ENCODE measurements at places on chromosomes 5 and 9.

- H3K4me1 ChIP-seq: no peaks in the 10 kb centered on the region
- H3K36me3 ChIP-seq: no peaks in the 10 kb centered on the region
- no peaks in the 10 kb centered on the region for H3K27me3 ChIP-seq
- H3K27ac ChIP-seq: no peak overlapping the region
- H3K4me3 ChIP-seq: no peak overlapping the region
- DNase-seq: no peak
Observed at GRCh38 chr5:142835540-142835939, 65.4 kb downstream of the ARHGAP26 start.

DNA sequence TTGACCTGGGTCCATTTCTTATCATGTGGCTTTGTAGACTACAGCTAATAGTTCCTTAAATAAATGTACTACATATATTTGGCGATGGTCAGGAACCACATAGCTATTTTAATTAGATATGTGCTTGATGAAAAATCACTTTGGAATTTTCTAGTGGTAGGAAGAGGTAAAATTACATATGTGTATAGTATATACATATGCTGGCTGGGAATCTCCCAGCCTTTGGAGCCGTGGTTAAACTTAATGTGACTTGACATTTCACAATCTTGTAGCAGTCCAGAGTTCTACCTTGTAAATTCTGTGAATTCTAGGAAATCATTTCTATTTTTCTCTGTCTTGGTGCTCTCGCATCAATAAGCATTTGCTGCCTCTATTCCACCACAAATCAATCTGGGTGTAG, 565.0 kb downstream of the DMRTA1 start:
- H3K27me3 ChIP-seq: no peaks in the 10 kb centered on the region
- no peak overlapping the region for H3K4me3 ChIP-seq
- no peak overlapping the region for H3K27ac ChIP-seq
- no peaks in the 10 kb centered on the region for H3K36me3 ChIP-seq
- no peaks in the 10 kb centered on the region for H3K4me1 ChIP-seq

- no peaks in the 10 kb centered on the region for H3K27me3 ChIP-seq
- H3K4me3 ChIP-seq: no peak overlapping the region
- DNase-seq: no peak
- H3K27ac ChIP-seq: no peak overlapping the region
Observed at GRCh38 chr5:95647886-95648860, 1.6 kb downstream of the RFESD start.

GRCh38 chr9:129505270-129505902, 115.5 kb downstream of the C9orf50 start:
- no peak for DNase-seq
- no peak overlapping the region for H3K27ac ChIP-seq
- H3K4me1 ChIP-seq: no peaks in the 10 kb centered on the region
- no peak overlapping the region for H3K4me3 ChIP-seq

DNA sequence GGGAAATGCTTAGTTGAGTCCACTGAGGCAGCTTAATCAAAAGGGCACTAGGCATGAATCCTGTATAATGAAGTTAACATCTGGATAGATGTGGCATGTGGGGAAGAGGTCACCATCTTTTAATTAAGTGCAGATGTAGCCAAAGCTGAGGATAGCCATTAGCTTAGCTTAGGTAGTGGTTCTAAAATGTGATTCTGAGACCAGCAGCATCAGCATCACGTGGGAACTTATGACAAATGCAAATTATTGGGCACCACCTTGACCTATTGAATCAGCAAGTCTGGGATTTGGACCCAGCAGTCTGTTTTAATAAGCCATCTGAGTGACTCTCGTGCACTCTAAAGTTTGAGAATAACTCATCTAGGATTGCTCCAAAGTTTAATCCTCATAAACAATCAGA, 63.8 kb downstream of the SNCAIP start:
- H3K4me1 ChIP-seq: no peaks in the 10 kb centered on the region
- no peak overlapping the region for H3K4me3 ChIP-seq
- no peak overlapping the region for H3K27ac ChIP-seq
- no peaks in the 10 kb centered on the region for H3K36me3 ChIP-seq

- H3K4me3 ChIP-seq: no peak overlapping the region
- H3K27ac ChIP-seq: no peak overlapping the region
- H3K36me3 ChIP-seq: peaks cover 11% of the 10 kb centered on the region
- H3K27me3 ChIP-seq: no peaks in the 10 kb centered on the region
- DNase-seq: no peak
Observed at GRCh38 chr5:137633896-137634295, 102.0 kb downstream of the KLHL3 start.

GRCh38 chr9:77710316-77710715, 62.2 kb upstream of the GNA14 start:
- H3K27ac ChIP-seq: no peak overlapping the region
- no peak for DNase-seq
- no peaks in the 10 kb centered on the region for H3K36me3 ChIP-seq
- no peaks in the 10 kb centered on the region for H3K27me3 ChIP-seq
- no peaks in the 10 kb centered on the region for H3K4me1 ChIP-seq

- H3K4me3 ChIP-seq: no peak overlapping the region
- H3K4me1 ChIP-seq: no peaks in the 10 kb centered on the region
- no peak overlapping the region for H3K27ac ChIP-seq
- no peaks in the 10 kb centered on the region for H3K27me3 ChIP-seq
Observed at GRCh38 chr5:94910721-94911120, 292.3 kb downstream of the SLF1 start.

DNA sequence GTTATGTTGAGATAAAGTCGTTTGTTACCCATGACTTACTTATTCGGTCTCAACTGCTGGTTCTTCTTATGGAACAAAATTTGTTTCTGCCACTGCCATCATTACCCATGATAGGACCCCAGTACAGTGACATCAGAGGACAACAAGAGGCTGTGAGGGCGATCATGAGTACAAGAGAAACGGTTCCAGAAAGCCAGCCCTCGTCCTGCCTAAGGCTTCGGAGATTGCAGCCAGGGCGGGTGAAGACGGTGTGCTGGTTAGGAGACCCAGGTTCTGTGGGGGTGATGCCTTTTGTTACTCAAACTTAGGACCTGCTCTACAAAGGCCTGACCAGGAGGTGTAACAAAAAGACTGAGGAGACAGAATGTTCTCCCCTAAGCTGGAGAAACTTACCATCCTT, 10.9 kb downstream of the FYB1 start:
- H3K36me3 ChIP-seq: no peaks in the 10 kb centered on the region
- DNase-seq: no peak
- peak overlapping the region; percentile 82 for H3K27ac ChIP-seq
- H3K27me3 ChIP-seq: no peaks in the 10 kb centered on the region

DNA sequence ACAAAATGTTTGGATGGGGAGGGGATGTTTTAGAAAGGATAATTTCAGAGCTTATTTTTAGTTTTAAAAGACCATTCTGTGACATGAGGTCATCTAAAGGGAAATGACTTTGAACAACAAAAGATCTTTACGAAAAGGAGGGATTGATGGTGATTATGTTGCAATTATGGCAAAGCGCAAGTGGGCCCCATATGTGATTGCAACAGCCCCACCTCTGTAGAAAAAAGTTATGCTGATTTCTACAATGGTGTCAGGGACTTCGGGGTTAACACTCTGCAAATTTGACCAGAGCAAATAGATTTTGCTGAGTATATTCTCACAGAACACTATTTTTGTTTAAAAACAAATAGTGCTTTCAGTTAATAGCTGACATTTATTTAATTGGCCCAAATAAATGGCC, 312.8 kb downstream of the NSG2 start:
- no peak for DNase-seq
- no peaks in the 10 kb centered on the region for H3K27me3 ChIP-seq
- H3K27ac ChIP-seq: no peak overlapping the region
- no peaks in the 10 kb centered on the region for H3K36me3 ChIP-seq
- no peak overlapping the region for H3K4me3 ChIP-seq

GRCh38 chr9:37126214-37126788, 5.9 kb downstream of the ZCCHC7 start:
- peaks cover 18% of the 10 kb centered on the region for H3K4me1 ChIP-seq
- no peak overlapping the region for H3K27ac ChIP-seq
- DNase-seq: no peak
- H3K4me3 ChIP-seq: no peak overlapping the region
- H3K27me3 ChIP-seq: no peaks in the 10 kb centered on the region
- peaks cover 22% of the 10 kb centered on the region for H3K36me3 ChIP-seq

DNA sequence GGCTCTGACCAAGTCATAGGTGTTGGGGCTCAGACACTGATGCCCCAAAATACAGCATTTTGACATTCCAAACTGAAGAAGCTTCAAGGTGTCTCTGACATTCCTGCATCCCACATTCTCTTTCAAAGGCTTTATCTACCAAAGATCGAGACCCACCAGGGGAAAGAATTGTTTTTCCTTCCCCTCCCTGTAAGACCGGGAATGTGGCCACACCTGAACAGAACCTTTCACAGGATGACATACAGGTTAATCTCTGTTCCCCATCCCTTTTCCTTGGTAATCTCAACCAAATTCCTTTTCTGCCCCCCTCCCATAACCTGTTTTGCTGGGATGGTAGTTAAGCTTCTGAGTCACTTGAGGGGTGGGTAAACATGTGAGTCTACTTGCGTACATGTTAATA, 72.3 kb downstream of the IQGAP2 start:
- no peaks in the 10 kb centered on the region for H3K36me3 ChIP-seq
- H3K27me3 ChIP-seq: no peaks in the 10 kb centered on the region
- H3K4me1 ChIP-seq: peaks cover 61% of the 10 kb centered on the region
- no peak overlapping the region for H3K4me3 ChIP-seq

DNA sequence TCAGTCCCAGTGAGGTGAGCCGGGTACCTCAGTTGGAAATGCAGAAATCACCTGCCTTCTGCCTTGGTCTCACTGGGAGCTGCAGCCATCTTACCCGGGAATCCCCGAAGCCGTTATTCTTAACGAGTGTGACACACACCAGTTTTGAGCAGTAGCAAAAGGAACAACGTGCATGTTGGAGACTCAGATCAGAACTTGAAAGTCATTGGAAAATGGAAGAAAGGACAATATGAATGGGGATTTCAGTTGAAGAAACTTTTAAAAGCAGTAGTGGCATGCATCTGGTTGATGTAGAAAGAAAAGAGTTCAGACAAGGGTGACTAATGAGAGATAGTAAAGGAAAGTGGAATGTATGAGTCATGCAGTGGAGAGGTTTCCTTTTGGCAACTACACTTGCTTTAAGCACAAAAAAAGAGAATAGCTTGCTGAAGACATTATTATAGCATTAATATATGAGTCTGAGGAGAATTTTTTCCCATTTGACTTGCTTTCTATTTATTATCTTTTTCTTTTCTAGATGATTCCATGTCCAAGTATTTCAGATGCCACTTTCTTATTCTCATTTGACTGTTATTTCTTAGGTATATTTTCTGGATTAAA, 44.4 kb upstream of the ANKDD1B start:
- H3K27me3 ChIP-seq: no peaks in the 10 kb centered on the region
- H3K4me3 ChIP-seq: no peak overlapping the region
- peaks cover 9% of the 10 kb centered on the region for H3K36me3 ChIP-seq
- DNase-seq: peak; percentile 3
- no peak overlapping the region for H3K27ac ChIP-seq

DNA sequence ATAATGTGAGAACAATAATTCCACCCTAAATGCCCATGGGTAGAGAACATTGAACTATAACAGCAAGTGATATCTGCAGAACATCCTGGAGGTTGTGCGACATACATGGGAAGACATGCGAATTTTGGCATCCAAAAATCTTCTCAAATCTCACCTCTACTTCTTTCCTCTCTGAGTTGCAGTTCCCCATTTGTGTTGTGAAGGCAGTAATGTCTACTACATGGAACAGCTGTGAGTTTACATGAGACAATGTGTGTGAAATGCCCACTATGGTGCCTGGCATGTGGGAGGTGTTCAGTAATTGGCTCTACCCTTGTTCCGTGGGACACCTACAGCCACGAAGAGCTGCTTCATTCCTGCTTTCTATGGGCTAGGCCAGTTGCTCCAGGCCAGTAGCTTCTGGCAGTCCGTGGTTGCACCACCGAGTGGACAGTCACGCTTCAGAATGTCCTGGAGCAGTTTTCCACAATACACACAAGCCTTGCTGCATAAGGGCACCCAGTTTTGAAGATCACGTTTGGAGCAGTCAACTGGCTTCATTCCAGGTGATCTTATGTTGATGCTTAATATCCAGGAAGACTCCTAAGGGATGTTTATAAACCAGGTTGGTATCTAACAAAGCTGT, 297.7 kb downstream of the DEPDC1B start:
- H3K27me3 ChIP-seq: no peaks in the 10 kb centered on the region
- no peak for DNase-seq
- H3K27ac ChIP-seq: no peak overlapping the region
- H3K36me3 ChIP-seq: no peaks in the 10 kb centered on the region
- H3K4me3 ChIP-seq: no peak overlapping the region

Measured in CD4-positive, alpha-beta T cell (primary cell).